Fibroblast of mammary gland (primary cell): ENCODE measurements at places on chromosomes 3 and 15.
A peak's percentile ranks its signal among the peaks of the same experiment; 100 is the strongest.

DNA sequence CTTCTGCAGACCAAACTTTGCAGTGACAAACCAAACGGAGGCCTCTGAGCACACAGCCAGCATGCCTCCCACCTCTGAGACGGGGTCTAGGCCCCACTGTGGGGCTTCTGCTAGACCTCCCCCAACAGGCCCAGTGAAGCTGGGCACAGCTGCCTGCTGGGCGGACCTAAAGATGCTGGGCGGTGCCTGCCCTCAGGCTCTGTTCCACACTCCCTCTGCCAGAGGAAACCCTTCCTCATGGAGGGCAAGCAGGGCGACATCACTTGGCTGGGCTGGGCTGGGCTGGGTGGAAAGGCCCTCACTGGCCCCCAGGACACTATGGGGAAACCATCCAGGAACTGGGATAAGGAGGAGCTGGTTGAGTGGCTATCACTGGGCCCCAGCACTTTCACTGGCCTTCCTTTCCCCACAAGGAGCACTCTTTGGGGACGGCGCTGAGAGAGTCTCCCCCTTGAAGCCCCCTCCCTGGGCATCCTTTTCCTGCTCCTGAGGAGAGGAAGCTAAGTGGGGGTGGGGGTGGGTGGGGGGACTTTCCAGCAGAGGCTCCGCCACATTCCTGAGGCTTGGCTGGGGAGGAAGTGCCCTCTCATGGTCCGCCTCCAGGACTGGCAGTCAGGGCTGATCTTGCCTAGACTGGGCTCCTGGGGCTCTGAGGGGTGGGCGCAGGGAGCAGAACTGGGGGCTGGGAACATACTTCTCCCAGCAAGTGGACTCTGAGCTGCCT is 98.1 kb upstream of the HACD2 start:
- no peak for DNase-seq

- no peak for DNase-seq
Measured at GRCh38 chr3:138684396-138684795, 75.8 kb downstream of the FAIM start.

- DNase-seq: peak; percentile 65
Measured at GRCh38 chr3:5016211-5017161, 37.2 kb downstream of the BHLHE40 start.

DNA sequence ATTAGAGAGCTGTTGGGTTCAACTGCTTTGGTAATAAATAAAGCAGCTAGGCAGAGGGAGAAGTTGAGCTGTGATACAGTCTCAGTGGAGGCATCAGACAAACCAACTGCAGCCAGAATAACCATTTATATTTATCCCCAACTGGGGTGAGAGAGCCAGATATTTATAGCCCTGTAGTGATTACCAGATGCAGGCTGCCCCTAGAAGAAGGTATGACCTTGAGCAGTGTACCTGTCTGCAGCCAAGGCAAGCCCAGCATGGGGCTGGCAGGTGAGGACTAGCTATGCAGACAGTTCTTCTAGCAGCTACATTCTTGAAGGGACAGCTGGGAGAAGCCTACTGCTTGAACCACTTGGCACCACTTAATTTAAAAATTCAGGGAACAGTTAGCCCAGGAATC is 144.4 kb upstream of the EPHA3 start:
- no peak for DNase-seq

GRCh38 chr3:141784531-141784930 is 21.3 kb downstream of the GRK7 start:
- DNase-seq: no peak
